ENCODE measurements at places on chromosomes 7 and 10.

DNA sequence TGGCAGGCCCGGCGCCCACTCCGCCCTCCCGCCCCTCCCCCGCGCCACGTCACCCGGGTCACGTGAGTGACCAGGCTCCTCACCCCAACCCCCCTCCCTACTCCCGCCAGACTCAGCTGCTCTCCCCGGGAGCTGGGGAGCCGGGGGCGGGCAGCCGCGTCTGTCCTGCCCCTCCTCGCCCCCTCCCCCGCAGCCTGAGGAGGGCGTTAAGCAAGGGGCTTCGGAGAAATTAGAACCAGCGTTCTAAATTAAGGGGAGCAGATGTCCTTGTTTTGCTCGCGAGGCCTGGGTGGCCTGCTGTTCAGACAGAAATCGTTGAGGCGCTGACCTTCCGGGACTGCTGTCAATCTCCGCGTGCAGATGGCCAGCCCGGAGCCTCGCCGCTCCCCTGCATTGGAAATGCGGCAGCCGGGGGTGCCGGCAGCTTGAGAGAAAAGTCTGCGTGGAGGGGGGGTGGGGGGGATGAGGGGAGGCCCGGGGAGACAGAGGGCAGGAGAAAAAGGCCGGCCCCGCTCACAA, 102.2 kb upstream of the ZNF438 start:
- DNase-seq: peak; percentile 94

DNA sequence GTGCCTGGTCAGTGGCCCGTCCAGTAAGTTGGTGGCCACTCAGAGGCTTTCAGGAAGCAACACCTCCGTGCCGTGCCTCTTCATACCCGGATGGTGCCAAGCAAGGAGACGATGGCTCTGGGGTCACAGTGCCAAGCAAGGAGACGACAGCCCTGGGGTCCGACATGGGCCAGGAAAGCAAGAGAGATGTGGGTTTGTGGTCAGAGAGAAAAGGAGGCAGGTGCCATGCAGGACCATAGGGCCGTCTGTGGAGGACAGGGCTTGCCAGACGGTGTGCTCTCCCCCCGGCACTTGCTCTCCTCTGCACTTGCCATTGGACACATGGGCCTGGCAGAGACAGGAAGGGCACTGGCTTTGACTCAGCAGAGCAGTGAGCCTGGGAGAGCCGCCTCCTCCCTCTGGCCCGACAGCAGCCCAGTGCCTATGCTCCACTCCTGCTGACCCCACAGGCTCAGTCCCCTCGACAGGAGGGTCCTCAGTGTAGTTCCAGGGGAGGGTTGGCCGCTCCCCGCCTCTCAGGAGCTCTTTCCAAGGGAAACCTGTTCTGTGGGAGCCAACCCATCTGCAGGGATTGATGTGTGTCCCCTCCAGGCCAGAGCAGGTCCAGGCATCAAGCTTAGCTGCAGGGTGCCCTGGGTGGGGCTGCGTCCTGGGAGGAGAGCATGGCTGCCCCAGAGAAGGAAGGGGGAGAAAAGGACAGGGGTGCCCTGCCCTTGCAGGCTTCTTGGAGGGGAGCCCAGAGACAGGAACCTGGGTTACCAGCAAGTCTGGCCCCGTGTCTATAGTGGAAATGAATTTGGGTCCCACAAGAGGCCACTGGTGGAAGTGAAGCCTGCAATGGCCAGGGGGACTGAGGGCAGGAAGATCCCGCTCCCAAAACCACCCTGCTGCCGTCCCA, 7.6 kb upstream of the CALML5 start:
- no peak for DNase-seq

- no peak for DNase-seq
Observed at GRCh38 chr7:26284995-26285632, 6.5 kb upstream of the SNX10 start.

- DNase-seq: no peak
Observed at GRCh38 chr10:61961278-61961677, 59.8 kb downstream of the ARID5B start.

DNA sequence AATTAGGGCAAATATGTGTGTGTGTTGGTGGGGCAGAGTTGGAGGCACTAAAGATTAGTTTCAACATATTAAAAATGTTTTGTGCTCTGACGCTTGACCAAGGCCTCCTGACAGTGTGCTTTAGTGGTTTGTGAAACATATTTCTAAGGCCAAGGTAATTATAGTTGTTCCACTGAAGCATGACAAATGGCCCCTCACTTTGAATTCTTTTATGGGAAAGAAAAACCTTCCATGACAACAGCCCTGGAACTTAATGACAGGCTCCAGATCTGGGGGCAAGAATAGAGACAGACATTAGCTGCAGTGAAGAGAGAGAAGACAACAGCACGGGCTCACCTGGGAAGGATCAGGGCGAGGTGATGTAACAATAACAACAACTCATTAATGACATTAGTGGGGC, 155.8 kb downstream of the CHN2 start:
- no peak for DNase-seq

DNA sequence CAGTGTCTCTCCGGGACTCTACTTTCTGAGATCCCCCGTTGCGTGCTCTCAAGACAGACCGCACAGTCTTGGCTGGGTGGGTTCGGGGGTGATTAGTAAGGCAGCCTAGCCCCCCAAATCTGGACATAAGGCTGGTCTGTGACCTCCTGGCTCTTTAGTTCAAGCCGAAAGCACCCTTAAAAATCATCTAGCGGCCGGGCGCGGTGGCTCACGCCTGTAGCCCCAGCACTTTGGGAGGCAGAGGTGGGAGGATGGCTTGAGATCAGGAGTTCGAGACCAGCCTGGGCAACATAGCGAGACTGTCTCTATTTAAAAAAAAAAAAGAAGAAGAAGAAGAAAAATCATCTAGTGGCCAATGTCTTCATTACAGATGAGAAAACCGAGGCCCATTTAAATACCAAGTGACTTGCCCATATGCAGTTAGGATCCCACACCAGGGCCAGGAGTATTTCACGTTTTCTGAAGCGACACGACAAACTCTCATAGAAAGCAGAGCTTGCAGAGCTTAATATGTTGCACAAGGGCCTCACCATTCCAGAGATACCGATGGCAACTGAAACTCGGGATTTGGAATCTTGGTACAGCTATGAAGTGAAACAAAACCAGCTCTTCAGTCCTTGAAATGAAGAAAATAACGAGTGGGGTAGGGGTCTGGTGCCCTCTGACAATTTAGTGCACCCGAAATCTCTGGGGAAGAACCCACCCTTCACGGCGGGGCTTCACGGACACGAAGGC, 703 bp upstream of the HILPDA start:
- DNase-seq: peak; percentile 39

DNA sequence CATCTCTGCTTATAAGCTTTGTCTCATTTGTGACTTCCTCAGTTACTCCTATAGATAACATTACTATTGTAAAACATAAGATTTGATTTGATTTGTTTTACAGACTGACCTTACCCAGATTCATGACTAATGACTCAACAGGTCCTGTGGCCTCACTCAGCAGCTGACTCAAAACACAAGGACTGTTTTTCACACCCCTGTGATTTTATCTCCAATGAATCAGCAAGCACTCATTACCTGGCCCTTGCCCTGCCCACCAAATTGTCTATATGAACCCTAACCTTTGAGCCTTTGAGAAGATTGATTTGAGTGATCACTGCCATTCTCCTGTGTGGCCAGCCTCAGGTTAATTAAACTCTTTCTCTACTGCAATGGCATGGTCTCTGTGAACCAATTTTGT, 1064.6 kb upstream of the LRRTM3 start:
- no peak for DNase-seq

DNA sequence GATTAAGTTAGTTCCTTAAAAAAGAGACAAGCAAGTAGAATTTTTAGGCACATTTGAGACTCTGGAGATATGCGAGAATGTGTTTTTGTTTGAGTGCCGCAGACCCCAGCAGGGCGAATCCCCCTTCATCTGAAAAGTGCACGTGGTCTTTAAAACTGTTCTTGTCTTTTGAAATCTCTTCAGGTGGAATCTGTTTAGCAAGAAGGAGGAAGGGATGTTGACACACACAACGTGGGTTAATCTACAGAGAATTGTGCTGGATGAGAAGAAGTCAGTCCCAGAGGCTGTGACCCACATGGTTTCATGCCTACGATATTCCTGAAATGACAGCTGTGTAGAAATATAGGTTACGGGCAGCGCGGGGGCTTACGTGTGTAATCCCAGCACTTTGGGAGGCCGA, 27.1 kb upstream of the ZFAND2A start:
- no peak for DNase-seq

GRCh38 chr10:22655312-22655981, 58.9 kb downstream of the PIP4K2A start:
- peak; percentile 36 for DNase-seq

DNA sequence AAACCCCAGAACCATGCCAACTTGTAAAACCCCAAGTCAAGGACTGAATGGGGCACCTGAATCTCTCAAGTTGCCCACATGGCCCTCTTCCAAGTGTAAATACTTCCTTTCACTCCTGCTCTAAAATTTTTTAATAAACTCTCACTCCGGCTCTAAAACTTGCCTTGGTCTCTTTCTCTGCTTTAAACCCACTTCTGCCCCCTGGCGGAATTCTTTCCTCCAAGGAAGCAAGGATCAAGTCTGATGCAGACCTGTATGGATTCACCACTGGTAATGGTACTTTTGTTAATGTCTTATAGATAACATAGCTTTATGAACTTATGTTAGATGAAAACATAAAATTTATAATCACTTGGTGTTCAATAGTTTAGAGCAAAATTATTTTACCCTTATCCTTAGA, 33.8 kb downstream of the SLC16A9 start:
- DNase-seq: no peak

GRCh38 chr7:134771889-134772288, 7.5 kb upstream of the CALD1 start:
- no peak for DNase-seq

DNA sequence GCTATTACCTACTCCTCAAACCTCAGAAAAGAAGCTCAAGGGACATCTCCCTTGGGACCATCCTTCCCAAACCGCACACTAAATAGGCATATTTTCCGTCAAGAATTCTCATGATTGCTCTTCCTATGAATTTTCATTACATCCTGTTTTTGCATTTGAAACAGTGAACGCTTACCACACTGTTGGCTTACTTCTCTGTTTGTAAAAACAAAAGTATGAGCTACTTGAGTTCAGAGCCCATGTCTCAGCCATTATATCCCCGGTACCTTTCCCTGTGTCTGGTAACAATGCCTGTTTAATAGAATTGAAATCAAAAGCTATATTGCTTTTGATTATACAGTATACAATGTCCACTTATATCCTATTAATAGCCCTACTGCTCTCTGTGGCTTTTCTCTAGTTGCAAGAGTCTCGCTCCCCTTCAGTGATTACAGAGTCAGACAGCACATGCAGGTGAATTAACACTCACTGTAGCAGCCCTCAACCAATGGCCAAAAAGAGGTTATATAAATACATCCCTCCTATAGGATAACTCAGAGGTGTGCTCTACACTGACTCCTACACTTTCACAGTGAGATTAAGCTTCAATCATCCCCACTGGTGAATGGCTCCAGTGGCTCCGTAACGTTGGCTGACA, 264.4 kb downstream of the SORCS1 start:
- DNase-seq: no peak

- no peak for DNase-seq
Observed at GRCh38 chr7:97174303-97174702, 56.8 kb downstream of the SDHAF3 start.
